ENCODE measurements at places on chromosomes 11 and 22.

DNA sequence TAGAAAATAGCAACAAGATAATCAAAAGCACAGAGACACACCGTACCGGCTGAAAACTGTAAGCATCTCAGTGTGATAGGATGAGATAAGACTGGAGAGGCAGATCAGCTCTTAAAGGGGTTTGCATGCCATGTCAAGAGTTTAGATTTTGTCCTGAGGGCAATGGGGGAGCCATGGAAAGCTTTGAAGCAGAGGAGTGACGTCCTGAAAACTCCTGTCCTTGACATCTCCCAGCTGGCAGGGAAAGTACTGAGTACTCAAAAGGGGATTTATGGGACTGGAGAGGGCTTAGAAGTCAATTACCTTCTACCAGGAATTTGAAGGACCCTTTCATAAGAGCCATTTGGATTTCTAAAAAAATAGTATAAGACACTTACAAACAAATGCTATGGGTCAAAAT, 420.5 kb upstream of the NARS2 start:
- DNase-seq, result no peak

DNA sequence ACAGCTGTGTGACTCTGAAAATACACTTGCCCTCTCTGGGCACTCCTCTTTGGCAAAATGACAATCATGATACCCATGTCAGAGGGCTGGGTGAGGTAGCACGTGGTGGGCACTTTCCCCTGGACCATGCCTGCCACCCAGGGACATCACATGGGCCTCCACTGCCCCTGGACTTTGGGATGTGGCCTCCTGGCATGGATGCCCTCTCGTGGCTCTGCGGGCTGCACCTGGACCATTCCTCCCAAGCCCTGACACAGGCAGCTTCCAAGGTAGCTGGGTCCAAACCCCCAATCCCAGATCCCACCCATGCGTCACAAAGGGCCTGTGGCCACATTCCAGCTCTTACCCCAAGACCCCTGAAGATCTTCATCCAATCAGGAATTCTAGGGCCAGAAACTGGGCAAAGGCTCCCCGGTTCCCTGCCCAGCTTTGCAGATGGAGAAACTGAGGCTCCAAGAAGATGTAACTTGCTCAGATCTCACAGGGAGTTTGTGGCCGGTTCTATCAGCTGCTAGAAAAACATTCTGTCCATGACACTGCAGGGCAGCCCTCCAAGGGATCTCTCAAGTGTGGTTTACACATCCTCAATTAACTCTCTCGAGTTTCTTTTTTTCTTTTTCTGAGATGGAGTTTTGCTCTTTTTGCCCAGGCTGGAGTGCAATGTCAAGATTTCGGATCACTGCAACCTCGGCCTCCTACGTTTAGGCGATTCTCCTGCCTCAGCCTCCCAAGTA, 35.4 kb upstream of the CYB5R3 start:
- no peak for DNase-seq

DNA sequence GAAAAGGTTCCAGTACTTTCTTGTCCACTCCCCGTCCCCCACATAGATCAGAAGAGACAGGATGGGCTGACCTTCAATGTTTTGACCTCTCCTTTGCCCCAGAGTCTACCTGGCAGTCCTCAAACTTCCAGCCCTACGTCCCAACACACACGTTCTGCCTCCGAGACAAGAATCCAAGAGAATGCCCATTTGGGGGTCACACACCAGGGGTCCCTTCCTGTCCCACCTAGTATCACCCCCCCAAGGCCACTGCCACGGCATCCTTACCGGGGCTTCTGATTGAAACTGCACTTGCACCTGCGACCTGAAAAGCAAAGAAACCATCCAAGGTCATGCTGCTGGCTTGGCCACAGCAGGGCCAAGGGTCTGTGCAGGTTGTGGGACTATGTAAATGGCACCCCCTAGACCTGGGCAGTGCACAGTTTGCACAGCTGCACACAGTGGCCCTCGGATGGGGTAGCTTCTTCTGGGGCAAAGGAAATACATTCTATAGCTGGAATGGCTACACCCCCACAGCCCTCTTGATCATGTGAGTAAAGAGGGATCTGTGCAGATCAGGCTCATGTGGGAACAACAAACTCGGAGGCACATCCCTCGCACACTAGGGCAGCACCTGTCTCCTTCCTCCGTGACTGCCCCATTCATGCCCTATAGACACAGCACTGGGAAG, 16.5 kb upstream of the FXYD2 start:
- DNase-seq, result no peak

GRCh38 chr11:60988658-60989057, 17.2 kb downstream of the CD6 start:
- no peak for DNase-seq

DNA sequence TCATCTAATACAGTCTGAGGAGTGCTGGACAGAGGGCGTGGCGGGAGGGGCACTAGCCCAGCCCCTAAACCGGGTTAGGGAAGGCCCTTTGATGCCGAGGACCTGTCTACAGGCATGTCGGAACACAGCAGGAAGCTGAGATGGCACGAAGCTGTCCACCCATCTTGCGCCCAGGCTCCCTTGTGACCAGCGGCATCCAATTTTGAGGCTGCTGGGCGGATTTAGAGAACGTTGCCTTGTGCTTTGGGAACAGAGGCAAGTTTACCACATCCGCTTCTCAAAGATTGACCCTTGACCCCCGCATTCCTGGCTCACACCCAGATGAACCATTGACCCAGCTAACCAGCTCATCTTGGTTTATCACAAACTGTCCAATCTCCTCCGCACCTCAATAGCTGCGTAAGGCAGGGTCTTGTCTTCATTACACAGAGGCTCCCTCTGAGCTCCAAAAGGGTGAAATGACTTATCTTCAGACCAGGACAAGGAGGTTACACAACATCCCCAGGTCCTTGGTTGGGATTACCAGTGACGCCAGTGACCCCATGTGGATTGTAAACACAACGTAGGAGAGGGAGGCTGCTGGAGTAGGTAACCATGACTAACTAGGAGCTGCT, 4.5 kb downstream of the FAM83F start:
- no peak for DNase-seq

- no peak for DNase-seq
Observed at GRCh38 chr22:28464127-28464526, 215.5 kb downstream of the TTC28 start.

DNA sequence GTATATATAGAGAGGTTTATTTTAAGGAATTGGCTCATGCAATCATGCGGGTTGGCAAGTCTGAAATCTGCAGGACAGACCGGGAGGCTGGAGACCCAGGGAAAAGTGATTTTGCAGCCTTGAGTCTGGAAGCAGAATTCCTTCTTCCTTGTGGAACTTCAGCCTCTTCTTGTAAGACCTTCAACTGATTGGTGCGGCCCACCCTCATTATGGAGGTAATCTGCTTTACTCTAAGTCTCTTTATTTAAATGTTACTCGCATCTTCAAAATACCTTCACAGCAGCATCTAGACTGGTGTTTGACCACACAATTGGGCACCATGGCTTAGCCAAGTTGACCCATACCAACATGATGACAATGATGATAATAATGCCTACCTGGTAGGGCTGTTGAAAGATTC, 17.8 kb downstream of the MB start:
- DNase-seq, result no peak

DNA sequence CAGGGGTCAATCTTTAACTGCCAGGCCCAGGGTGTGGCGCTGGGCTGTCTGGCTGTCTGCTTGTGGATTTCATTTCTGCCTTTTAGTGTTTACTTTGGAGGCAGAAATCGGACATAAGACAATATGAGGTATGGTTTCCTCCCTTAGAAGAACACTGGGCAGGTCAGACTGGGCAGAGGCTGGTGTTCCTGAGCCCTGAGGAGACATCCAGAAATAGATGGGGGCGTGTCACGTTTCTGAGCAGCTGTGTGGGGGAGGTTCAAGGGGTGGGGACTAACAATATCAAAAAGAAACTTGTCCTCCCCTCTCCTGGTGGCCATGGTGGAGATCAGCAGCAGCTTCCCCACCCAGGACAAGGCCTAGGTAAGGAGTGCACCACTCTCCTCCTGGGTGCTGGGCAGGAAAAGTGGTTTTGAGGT, at the start of gene ART1:
ART1 (plus strand) TSS at position 312 of the 419 bp plus-strand sequence. CDS start 14,086 bp downstream, outside the sequence.
- DNase-seq, result no peak
